Activated T-cell treated with anti-CD3 and anti-CD28 coated beads for 4 hours (primary cell): ENCODE measurements at places on chromosomes 2 and 18.

GRCh38 chr18:55868909-55869308, 280.9 kb upstream of the TCF4 start:
- DNase-seq, result no peak

GRCh38 chr2:11397513-11397912, 53.1 kb upstream of the ROCK2 start:
- no peak for DNase-seq

GRCh38 chr2:88059979-88060906, 4.7 kb upstream of the KRCC1 start:
- DNase-seq, result no peak

DNA sequence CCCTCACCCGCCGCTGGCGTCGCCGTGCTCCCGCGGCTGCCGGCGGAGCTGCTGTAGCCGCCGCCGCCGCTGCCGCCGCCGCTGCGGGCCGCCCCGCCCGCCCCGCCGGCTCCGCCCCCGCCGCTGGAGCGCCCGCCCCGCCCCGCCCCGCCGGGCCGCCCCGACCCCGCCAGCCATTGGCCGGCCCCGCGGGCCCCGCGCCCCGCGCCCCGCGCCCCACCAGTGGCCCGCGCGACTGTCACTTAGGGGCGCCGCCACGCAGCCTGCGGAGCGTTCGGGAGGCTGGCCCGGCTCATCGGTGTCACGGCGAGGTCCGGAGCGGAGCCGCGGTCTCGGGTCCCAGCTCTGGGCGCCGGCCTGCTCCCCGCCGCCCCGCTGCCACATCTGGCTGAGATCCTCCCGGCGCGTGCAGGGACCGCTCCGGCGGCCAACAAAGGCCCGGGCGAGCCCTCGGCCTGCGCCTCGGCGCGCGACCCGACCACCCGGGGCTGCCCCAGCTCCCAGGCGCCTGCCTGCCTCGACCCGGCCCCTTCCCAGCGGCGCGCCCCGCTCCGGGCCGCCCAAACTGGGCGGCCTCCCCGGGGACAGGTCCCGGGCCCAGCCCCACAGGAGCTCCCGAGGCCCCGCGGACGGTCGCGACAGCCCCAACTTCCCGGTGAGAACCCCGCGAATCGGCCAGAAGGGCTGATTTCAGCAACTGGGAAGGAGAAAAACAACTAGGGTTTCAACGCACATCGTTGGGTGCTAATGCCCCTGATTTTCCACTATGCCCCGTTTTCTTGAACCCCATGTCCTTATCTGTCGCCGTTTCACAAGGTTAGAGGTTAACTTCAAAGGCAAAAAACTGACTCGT, at the start of gene MGAT4A:
Gene MGAT4A, minus strand, starts transcription at position 92 of the 853 bp plus-strand sequence. CDS start 4,800 bp downstream, outside the sequence.
- peak; percentile 54 for DNase-seq

DNA sequence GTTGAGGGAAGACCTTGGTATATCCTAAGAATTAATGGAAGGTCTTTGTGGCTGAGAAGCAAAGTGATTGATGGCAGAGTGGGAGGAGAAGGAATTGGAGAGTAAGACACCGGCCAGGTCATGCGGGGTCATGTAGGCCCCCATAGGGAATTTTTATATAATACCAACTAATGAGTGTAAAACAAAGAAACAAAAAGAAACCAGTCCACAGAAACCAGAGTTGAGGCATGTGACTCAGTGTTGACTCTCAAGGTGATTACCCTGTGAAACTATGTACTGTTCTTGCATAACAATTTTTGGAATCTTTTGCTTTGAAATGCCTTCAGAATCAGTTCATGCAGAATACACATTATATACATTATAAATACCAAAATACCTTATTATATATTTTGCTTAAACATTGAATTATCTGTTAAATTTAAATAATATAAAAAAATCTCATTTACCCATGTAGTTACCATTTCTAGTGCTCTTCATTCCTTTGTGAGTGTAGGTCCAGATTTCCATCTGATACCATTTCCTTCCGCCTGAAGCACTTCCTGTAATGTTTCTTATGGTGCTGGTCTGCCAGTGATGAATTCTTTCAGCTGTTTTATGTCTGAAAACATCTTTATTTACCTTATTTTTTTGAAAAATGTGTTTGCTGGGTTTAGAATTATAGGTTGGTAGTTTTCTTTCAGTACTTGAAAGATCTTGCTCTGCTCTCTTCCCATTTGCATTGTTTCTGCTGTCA, 8.6 kb downstream of the CLIP4 start:
- no peak for DNase-seq

- DNase-seq, result no peak
Measured at GRCh38 chr2:230964136-230964730, 31.7 kb upstream of the SPATA3 start.

GRCh38 chr2:132936791-132937190, 266.8 kb upstream of the LYPD1 start:
- DNase-seq, result no peak

DNA sequence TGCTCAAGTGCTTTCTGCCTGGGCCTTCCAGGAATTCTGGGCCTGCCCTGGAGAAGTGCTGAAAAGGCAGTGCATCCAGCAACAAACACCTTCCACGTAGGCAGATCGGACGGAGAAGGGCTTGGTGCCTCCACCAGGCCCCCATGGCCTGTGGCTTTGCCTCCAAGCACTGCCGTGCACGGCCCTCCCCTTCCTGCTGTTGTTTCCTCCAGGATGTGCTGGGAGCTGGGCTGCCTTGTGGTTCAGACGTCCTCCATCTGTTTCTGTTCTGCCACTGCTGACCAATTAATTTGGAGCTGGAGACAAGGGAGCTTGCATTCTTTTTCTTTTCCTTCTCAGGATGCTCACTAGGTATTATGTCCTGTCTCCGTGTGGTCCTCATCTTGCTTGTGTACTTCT, 197.0 kb downstream of the HRH4 start:
- no peak for DNase-seq

DNA sequence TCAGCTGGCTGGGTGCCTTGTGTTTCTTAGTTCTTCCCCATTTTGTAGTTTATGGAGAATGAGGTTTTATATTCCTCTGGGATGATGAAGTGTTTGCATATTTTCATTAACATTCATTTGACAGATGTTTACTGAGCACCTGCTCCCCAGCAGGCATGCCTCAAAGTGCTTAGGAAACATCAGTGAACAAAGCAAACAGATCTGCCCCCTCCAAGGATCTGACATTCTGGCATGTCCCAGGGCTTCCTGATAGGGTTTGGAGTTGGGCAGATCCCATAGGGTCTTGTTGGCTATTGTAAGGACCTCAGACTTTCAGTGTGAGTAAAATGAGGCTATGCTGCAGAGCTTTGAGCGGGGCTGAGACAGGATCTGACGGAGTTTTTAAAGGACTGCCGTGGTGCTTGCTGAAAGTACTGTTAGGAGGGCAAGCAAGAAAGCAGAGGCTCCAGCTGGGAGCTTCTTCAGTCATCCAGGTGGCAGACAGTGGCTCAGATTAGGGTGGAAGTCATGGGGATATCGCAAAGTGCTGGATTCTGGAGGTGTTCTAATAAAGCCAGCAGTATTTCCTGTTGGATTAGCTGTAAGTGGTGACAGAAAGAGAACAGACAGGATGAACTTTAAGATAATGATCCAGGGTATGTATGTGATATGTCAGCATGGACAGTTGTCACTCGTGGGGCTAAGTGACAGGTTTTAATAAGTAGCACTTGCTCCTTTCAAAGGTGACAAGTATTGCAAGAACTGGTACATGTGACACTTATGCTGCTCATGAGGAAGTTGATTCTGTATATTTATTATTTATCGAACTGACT, 11.3 kb upstream of the IAH1 start:
- DNase-seq, result no peak

GRCh38 chr2:152050915-152051314, 47.9 kb downstream of the CACNB4 start:
- no peak for DNase-seq

DNA sequence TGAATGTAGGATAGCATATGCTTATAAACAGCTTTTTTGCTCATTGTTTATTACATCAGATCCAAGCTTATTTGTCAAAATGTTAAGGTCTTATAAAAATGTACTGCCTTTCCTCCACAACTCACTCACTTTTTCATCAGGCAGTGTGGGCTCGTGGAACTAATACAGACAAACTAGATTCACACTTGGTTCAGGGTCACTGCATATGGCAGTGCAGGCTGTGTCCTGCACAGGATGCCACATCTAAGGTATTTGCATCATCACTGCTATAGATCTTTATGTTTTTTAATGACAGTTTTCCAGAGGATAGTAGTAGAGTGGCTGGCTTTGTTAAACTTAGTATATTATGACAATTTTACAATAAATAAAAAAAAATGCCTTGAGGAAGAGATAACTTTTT, 381.0 kb downstream of the CLIP4 start:
- no peak for DNase-seq

- DNase-seq, result no peak
Measured at GRCh38 chr18:69631281-69631680, 230.6 kb downstream of the DOK6 start.

DNA sequence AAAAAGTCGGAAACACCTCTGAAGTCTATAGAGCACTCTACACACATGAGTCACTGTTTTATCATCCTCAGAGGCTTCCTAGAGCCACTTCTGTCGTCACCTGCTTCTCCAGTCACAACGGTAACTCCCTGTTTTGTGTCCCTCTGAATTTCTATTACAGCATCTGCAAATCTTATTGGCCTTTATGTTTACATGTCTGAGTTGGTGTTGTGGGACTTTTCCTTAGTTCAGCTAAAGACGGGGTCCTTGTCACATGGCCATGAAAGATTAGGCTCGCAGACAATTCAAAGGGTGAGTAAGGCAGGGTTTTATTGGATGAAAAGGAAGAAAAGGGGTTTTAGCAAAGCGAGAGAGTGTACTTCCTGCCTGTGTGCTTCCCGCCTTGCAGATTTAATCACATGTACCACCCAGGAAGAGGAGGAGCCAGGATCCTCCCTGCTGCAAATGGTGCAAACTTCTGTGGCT, 185.6 kb downstream of the LPIN1 start:
- DNase-seq, result no peak

DNA sequence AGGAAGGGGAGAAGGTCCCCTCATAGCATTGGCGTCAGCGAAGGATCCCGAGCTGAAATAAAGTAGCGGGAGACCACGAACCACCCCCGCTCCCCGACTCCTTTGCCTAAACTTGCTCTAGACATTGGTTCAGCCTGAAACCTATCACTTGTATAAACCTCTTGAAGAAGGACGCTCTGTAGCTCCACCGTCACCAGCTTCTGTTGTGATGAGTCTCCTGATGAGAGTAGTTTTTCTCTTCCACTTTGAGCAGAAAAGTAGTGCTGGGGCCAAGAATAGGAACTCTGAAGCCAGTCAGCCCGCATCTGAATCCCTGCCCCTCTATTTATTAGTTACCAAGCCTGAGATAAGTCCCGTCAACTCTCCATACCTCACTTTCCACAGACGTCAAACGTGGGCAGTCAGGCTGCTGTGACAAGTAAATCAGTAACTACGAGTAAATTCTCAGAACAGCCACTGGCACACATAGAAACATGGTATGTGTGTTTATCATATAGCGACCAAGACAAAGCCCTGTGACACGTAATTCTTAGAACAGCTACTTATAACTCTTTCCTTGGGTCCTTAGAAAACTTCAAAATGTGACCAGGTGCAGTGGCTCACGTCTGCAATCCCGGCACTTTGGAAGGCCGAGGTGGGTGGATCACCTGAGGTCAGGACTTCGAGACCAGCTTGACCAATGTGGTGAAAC, 61.7 kb downstream of the CD226 start:
- no peak for DNase-seq

DNA sequence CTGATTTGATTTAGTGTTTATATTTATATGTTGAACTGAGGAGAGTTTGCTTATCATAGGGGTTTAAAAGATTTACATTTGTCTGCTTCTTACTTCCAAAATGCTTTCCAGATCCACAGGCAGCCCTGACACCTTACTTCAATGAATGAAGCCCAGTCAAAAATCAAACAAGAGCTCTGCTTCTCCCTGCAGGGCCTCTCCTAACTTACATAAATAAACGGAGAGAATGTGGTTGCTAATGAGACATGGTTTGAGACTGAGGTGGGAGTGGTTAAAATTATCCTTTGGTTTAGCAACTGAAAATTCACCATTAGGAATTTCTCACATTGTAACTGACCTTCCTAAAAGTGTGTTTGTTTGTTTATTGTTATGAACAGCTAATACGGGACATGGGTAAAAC, 612.3 kb upstream of the FANCL start:
- no peak for DNase-seq

GRCh38 chr2:55511508-55512124, 7.9 kb upstream of the CFAP36 start:
- DNase-seq, result no peak

- DNase-seq, result no peak
Measured at GRCh38 chr2:152613235-152613634, 104.0 kb downstream of the PRPF40A start.

- no peak for DNase-seq
Measured at GRCh38 chr2:147789720-147790119, 55.1 kb upstream of the ACVR2A start.

DNA sequence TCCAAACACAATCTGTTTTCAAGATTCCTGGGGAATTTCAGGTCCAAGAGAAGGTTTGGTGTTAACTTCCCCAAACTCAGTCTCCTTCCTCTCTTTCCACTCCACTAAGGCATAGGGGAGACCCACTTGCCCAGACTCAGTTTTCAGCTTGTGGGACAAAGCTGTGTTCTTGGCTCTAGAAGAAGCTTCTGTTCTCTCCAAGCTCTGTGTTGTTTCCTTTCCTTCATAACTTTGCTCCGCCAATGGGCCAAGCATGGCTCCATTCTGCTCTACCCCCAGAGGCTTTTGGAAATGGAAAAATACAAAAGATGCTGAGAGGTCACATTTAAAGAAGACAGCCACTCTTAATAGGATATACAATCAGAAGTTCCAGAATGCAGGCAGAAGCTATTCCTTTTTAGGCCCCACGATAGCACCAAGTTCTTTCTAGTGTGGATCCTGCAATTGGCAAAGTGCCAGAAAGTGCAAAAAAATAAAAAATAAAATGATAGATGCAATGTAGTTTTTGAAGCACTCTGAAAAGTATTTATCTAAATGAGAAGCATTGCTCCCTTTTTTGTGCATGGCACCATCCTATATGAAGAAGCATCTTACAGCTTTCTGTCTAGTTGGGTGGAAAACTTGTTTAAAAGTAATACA, 510.1 kb downstream of the TXNL1 start:
- no peak for DNase-seq

GRCh38 chr2:151070253-151070652, 191.4 kb downstream of the RBM43 start:
- DNase-seq, result no peak

DNA sequence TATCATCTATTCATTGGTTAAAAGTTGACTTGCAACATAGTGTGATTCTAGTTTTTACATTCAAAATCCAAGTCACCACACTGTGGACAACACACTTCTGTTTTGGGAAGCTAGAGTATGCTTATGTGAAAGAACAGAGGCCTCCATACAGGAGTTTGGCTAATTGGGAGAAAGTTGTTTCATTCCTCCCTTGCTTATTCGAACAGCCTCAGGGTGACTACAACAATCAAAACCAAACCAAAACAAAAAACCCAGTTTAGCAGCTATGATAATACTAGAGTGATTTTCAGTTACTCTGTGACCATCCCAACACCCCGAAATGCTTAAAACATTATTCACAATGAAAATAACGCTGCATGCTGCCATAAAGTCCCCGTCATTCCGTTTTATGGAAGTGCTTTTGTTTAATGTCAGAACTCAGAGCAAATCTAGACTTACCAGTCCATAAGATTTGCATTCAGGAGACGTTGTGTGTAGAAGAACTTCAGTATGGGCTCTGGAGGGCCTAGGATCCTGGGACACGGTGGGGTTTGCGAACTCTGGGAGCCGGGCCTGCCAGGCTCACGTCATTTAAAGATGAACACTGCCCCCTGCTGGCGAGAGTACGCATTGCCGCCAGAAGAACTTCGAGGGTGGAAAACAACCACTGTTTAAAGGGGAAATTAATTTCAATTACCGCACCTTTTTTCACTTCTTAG, 111.4 kb downstream of the FTCDNL1 start:
- DNase-seq, result peak; percentile 44
